ENCODE measurements at places on chromosomes 12 and 14.

DNA sequence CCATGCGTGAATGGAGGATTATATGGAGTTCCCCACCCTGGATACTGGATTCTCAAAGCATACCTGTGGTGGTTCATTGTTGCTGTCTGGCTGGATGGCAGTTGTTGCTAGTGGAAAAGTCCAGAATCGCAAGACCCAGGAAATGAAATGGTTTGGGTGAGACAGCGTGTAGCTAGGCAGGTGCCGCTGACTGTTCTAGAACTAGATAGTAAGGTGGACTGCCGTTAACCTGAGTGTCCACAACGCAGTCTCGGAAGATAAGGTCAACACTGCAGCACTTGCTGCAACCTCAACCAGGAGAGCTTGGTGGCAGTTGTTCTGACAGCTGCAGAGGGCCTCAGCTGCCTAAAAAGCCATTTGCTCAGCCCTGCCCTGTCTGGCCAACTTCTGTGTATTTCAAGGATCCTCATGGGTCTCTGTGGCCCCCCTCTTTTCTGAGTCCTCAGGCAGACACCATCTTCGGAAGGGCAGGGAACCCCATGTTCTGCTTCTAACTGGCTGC is 15.5 kb upstream of the IRF2BPL start:
- DNase-seq: no peak

GRCh38 chr12:54432815-54433164 is 13.7 kb upstream of the ITGA5 start:
- no peak for DNase-seq

DNA sequence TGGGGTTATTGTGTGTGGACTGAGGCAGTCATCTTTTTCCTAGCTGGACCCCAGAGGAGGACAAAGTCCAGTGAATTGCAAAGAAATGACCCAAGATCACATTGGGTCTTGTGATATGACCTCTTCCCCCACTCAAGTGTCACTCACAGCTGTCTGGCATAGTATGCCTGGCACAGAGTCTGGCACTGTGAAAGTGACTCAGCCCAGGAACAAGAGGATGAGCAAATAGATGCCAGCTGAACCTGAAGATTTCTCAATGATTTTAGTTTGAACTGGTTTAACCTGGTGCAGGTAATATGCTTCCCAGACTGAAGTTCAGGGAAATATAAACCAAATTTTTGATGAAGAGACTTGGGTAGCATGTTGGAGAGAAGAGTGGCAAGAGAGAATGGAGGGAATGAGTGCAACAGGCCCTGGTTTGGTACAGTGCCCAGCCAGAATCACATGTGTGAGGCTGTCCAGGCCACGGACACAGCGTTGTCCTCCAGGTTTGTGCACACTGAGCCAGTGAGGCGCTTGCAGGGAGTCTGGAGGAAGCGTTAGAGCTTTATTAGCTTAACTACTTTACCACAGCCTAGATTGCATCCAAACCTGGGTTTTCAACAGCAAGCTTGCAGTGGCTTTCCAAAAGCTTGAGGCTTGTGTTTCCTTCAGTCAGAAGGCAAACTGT is 332.9 kb downstream of the NUAK1 start:
- DNase-seq: no peak

GRCh38 chr12:24979329-24979728 is 30.4 kb upstream of the BCAT1 start:
- no peak for DNase-seq

- DNase-seq: no peak
These were observed 674.1 kb upstream of the ATXN7L3B start for GRCh38 chr12:73863546-73863945.

GRCh38 chr12:3219233-3219632 is 142.1 kb downstream of the TSPAN9 start:
- no peak for DNase-seq

DNA sequence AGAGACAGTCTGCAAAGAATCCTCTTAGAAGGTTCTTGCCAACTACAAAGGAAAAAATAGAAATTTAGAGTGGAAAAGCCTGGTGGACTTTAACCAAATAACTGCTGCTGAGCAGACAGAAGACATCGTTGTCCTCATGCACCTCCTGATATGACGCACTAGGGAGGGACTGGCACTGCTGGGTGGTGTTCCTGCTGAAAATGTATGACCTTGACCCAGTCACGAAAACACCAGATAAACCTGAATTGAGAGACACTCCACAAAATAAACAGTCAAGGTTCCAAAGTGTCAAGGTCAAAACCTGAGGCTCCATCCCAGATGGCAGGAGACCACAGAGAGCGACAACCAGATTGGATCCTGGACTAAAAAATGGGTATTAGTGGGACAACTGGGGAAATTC is 61.9 kb downstream of the CHGA start:
- DNase-seq: no peak

- DNase-seq: no peak
These were observed 70.1 kb downstream of the SLC6A15 start for GRCh38 chr12:84842406-84843013.

Data from activated naive CD4-positive, alpha-beta T cell treated with Interleukin-2 at 50 U/mL for 16 hours (primary cell).